ENCODE measurements at places on chromosomes 16 and 17.
A peak's percentile ranks its signal among the peaks of the same experiment; 100 is the strongest.

GRCh38 chr17:34382621-34383124 lies 19.6 kb upstream of the CCL1 start:
- DNase-seq: no peak

DNA sequence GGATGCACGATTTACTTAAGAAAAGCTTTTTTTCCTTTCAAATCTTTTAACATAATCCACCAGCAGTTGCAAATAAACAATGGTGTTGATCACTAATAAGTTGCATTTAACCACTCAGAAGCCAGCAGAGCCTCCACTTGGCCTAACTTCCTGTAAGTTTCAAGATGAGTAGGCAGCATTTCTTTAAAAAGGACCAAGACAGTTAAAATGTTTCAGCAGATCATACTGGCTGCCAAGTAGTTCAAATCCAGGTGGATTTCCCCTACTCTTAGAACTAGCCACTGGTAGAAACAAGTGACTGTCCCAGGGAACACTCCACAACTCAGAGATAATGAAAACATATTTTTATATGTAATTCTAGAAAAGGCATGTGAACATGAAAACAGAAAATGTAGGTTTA lies 17.0 kb upstream of the RFFL start:
- no peak for DNase-seq

GRCh38 chr17:33964344-33964979 lies 290.6 kb upstream of the CCL2 start:
- no peak for DNase-seq

DNA sequence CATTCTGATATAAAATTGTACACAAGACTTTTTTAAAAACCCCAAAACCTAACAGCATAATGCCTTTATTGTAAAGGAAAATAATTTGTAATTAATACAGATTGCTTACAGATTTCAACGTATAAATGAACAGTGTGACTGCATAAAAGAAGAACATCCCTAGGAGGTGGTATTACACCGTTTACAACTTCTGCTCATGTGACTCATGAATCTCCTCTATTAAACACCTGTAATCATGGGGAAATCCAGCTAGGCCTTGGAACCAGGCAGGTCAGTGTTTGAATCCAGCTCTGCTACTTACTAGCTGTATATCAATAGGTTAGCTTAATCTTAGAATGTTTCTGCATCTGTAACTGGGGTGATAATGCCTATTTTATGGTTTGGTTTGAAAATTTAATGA lies 15.2 kb downstream of the RABEP1 start:
- DNase-seq: no peak

- DNase-seq: no peak
Measured at GRCh38 chr16:87790292-87791100, 24.7 kb upstream of the KLHDC4 start.

DNA sequence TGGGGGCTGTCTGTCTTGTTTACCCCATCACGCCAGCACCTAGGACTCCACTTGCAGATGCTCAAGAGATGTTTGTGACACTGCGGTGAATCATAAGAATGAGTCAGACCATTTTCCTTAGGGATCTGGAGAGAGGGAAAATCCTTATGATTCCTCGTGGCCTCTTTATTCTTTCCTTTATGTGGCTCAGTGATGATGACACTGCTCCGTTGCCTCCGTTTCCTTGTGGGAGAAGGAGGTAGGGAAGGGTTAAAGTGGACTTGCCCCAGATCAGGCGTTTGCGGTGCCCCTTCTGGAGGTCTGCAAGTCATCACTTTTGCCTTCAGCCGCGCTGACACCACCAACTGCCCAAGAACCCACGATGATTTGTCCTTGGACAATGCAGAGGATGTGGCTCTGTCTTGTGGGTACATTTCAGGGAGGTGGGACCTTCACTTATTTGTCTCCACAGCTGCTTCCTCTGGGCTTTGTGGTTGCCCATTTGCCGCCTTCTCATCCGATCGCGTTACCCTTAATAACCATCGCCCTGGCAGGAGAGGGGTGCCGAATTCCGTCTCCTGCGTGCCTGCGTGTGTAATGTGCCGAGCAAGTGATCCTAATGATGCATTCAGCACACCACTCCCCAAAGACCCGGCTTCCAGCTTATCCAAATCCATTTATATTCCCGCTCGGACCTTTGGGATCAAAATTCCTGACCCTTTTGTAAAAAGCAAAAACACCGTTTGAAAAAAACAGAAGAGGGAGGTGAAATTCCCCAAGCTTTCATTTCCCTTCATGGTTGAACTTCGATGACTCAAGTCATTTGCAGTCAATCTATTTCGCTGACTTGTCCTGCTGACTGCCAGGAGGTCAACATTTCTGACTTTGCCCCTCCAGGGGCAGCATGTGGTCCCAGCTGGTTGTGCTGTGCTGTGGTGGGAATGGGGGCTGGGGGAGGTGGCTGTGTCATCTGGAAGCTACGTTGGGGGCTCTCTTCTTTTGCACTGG lies 87.2 kb upstream of the IRX3 start:
- DNase-seq: no peak

DNA sequence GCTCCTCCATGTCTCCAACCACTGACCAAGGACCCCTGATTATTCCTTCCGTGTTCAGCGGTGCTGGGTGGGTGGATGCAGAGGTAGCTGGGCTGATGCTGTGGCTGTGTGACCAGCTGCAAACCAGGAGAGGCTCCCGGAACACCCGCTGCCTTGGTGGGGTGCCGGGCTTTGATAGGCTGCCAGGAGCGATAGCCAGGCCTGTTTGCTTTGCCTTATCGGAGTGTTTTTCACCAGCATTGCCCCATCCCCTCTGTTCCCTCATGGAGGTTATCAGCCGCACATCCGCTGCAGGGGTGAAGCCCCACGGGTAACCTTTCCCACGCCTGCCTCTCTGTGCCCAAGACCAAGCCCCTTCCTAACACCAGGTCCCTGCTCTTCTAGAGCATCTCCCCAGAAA lies 354.3 kb downstream of the C16orf95 start:
- no peak for DNase-seq

- peak; percentile 70 for DNase-seq
Measured at GRCh38 chr17:39863918-39864746, at the start of gene IKZF3. Gene IKZF3, minus strand, starts transcription at chr17:39864312. Its CDS starts 186 bp downstream, at chr17:39864126.

DNA sequence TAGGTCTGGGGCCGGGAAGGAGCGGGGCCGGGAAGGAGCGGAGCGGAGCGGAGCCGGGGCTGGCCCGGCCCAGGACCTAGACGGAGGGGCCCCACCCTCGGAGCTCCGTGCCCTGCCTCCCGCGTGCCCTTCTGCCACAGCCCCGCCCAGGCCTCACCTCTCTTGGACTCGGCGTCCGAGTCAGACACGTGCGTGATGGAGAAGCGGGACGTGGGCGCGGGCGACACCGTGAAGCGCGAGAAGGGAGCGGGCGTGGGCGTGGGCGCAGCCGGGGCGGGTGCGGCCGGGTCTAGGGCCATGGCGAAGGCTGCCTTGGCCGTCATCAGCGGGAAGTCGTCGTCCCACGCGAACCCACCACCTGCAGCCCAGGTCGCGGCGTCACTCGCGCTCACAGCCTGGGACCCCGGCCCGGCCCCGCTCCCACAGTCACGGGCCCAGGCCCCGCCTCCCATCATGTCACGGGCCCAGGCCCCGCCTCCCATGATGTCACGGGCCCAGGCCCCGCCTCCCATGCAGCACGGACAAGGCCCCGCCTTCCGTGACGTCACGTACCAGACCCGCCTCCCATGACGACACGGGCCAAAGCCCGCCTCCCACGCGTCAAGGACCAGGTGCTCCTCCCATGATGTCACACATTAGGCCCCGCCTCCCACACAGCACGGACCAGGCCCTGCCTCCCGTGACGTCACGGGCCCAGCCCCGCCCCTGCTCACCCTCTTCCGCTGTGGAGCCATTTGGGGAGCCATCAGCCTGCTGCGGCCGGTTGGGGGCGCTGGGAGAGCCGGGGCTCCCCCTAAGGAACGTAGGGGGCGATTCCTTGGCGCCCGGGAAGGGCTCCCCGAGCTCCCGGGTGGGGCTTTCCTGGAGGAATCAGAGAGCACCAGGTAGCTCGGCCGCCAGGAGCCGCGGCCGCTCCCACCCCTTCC lies 45.8 kb upstream of the PVALEF start:
- peak; percentile 74 for DNase-seq

GRCh38 chr17:29870836-29871465 lies 59.1 kb downstream of the SSH2 start:
- no peak for DNase-seq

Measured in activated CD4-positive, alpha-beta T cell treated with anti-CD3 and anti-CD28 coated beads for 1 hour (primary cell).